ENCODE measurements at places on chromosomes 5 and 9.

DNA sequence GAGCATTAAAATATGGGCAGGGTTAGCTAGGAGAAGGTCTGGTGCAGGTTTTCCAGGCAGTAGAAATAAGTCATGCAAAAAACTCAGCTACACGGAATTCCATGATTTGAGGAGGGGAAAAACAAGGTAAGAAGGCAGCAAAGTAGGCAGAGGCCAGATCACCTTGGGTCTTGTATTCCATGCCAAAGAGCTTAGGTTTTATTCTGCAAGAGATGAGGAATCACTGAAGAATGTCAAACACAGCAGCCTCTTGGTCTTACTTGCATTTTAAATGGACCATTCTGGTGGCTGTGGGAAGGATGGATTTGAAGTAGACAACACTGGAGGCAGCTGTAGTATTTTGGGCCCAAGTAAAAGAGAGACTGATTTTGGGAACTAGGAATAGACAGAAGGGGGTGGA is 8.6 kb downstream of the TRPM3 start:
- DNase-seq, result no peak

DNA sequence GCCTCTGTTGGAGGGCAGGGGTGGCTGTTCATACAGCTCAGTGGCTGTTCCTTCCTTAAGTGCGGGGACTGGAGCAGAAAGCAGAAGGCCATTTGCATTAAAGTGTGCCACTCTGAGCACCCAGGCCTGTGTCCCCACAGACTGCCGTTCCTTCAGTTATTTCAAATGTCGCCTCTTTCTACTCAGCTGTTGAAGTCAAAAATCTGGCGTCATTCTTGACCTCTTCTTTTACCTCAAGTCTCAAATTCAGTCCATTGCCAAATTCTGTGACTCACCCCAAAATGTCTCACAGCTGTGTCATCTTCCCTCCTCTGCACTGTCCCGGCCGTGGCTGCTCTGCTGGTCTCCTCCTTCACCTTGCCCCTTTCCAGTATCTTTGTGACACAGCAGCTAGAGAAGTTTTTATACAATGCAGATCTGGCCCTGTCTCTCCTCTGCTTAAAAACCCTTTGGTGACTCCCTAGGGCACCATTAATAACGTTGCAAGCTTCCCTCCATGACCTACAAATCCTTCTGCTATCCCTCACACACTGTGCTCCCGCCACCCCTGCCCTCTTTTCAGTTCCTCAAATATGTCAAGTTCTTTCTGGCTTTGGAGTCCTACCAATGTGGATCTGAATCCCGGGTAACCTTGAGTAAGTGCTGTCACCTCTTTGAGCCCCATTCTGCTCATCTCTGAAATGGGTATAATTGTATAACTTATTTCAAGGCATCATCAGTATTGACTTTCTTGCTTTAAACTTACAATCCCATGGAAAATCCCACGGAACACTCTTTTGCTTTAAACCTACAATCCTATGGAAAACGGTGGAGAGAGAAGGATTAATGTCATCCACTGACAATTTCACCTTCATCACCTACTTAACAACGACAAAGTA is 98.3 kb upstream of the BOD1 start:
- DNase-seq, result no peak

- DNase-seq, result no peak
Observed at GRCh38 chr9:85137696-85138095, 468.2 kb downstream of the NTRK2 start.

DNA sequence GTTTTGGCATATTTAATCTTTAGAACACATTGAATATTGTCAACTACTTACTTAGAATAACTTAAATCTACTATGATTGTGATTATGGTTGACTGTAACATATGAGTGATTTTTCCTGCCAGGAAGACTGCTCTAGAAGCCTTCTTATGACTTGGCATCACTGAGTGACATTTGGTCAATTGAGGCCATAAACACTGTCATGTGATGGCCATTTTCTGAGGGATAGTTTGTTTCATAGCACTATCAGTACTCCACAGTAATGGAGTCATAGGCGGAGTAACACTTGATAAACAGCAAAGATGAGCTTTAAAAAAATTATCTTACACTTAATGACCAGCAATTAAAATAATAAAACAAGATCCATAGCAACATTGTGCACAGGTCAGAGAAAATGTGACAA is 31.0 kb downstream of the C9orf40 start:
- no peak for DNase-seq

- no peak for DNase-seq
Observed at GRCh38 chr5:34061993-34062392, 19.0 kb upstream of the C1QTNF3 start.

GRCh38 chr5:150358261-150359095 is 981 bp downstream of the TCOF1 start:
- no peak for DNase-seq

GRCh38 chr5:155504606-155505005 is 491.1 kb downstream of the KIF4B start:
- no peak for DNase-seq

DNA sequence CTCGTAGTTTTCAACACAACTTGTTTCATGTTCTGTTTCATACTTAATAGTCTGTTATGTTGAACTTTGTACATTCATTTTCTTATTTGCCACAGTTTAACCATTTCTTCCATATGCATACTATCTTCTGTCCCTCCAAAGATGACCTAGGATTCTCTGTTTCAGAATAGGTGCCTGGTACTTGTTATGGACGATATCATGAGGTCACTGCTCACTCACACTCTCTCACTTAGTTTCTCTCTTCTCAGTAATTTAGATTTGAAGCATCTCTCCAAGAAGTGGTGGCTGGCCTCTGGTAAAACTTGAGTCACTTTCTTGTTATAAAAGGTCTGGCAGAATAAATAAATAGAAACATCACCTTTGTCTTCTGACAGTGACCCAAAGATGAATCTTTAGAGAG is 28.4 kb downstream of the FBXO38 start:
- DNase-seq, result no peak

DNA sequence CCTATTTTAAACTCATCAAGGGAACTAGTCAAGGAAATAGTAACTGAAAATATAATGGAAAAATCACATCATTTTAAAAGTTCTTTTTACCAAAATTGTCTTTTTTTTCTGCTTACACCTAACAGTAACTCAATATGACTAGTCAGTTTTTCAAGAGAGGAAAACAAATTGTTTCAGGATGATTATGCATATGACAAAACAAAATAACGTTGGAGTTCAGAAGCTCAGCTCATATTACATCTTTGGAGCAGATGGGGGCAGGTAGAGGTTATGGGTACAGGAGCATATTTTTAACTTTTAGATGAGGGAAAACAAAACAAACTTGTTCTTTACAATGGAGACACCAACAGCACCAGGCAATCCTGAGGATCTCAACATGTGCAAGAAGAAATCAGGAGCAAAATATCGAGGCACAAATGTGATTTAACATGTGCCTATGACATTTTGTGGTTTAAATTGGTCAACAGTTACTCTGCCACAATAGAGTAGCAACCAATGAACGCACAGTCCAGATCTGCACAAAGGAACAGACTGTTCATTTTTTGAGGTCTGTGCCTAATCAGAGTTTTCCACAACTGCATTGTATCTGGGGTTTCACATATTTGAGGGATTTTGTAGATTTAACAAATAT is 659.0 kb downstream of the ANXA1 start:
- DNase-seq, result no peak

GRCh38 chr5:73858054-73858453 is 232.1 kb downstream of the ARHGEF28 start:
- DNase-seq, result no peak

GRCh38 chr5:168879929-168880328 is 300.8 kb upstream of the PANK3 start:
- DNase-seq, result no peak

Data from activated T-helper 1 cell treated with anti-CD3 and anti-CD28 coated beads, Interleukin-2, amount 50 U/mL, for 16 hours (primary cell).